ENCODE measurements at places on chromosomes 6 and 20.
A peak's percentile ranks its signal among the peaks of the same experiment; 100 is the strongest.

- DNase-seq, result no peak
These were observed 15.9 kb upstream of the ADGB start for GRCh38 chr6:146582857-146583256.

- DNase-seq, result peak; percentile 41
These were observed 726 bp upstream of the ARFGEF3 start for GRCh38 chr6:138161088-138161337.

- no peak for DNase-seq
These were observed 46.0 kb downstream of the TFAP2A start for GRCh38 chr6:10368861-10369260.

DNA sequence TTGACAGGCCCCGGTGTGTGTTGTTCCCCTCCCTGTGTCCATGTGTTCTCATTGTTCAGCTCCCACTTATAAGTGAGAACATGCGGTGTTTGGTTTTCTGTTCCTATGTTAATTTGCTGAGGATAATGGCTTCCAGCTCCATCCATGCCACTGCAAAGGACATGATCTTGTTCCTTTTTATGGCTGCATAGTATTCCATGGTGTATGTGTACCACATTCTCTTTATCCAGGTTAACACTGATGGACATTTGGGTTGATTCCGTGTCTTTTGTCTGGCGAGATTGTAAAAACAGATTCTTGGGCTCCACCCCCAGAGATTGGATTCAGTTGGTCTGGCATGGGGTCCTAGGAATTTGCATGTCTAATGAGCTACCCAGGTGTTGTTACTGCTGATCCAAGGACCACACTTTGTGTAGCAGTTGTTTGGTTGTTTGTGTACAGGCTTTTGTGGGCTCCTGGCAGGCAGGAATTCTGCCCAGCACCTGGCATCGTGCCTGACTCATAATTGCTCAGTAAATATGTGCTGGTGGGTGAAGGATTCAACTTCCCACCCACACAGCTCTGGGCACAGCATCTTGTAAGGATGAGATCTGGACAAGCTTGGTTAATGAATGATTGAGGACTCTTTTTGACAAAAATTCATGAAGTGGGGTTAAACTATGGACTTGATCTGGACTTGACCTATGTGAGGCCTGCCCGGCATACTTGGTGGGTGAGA, 5.2 kb downstream of the TOX2 start:
- DNase-seq, result no peak

- DNase-seq, result no peak
These were observed 23.2 kb downstream of the LAMA4 start for GRCh38 chr6:112231164-112231563.

GRCh38 chr6:170449835-170450753, 103.0 kb downstream of the PSMB1 start:
- DNase-seq, result no peak

- DNase-seq, result no peak
These were observed 8.9 kb downstream of the NT5E start for GRCh38 chr6:85458782-85459181.

DNA sequence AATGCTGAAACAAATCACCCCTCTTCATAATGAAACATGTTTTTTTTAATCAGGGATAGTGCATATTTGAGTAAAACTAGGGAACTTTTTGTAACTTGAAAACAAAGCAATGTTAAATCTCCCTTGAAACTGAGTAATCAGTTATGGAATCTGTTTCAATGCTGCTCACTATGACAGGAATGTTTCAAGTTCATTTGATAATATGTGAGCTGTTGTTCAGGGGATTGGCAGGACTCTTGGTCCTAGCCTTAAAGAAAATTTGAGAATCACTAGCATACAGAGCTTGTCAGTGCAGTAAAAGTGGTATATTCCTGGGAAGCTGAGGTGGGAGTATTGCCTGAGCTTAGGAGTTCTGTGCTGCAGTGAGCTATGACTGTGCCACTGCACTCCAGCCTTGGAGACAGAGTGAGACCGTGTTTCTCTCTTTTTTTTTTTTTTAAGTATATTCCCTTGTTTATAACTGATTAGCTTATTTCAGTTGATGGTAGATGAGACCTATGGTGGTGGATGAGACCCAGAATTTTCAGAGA, 21.6 kb upstream of the CALHM6 start:
- no peak for DNase-seq

- DNase-seq, result no peak
These were observed 2.1 kb downstream of the MYL9 start for GRCh38 chr20:36543184-36544133.

DNA sequence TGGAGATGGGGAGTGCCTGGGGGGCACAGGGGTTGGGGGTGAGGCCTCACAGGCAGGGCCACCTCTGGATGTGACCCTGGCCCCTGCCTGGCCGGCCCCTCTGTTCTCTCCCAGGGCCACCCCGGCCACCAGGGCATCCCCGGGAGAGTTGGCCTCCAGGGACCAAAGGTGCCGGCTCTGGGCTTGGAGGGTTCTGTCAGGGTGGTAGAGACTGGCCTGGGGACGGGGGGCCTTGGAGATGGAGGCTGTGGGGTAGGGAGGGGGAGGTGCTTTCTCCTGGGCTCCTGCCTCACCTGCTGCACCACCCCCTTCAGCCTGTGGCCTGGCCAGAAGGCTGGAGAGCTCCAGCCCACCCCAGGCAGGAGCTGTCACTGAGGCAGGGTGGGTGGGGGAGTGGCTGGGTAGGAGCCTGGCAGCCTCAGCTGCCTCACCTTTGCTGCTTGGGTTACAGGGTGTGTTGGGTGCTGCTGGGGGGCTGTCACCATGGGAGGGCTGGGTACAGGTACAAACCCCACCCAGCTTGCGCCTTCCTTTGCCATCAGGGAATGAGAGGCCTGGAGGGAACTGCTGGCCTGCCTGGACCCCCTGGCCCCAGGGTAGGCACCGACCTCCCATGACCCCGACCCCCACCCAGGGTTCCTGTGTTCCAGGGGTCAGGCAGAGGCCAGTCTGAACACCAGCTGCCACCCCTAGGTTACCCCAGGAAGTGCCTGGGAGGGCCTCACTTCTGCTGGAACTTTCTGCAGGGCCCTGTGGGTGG, 32.7 kb downstream of the COL20A1 start:
- DNase-seq, result no peak

DNA sequence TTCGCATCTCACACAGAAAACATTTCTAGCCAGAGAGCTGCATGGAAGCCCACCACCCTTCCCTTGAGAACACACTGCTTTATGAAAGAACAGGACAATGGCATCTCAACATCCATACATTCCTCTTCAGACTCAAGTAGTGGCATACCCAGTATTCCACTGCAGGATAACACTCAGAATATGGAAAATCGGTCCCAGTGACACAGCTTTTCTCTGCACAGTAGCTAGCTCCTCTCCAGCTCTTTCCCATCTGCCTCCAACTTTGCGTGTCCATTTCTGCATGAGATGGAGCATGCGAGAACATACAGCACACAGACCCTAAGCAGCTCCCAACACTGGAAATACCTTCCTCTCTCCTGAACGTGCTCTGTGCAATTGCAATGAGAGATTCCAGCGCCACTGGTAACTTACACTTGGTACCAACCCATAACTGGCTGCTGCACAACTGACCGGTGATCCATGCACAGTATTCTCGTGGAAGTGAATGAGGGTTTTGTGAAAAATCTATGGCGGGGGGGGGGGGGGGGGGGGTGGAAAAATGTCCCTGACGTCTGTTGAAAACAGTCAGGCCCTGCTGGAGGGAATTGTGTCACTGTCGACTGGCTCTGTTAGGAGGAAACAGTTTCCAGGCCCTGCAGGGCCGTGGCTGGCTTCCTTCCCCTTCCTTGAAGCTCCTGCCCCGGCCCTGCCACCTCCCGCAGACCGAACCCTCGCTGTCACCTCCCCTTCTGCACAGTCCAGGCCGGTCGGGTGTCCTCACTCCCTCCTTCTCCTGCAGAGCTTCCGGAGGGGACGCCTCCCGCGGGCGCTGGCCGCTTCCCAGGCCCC, 265.9 kb upstream of the QKI start:
- no peak for DNase-seq

DNA sequence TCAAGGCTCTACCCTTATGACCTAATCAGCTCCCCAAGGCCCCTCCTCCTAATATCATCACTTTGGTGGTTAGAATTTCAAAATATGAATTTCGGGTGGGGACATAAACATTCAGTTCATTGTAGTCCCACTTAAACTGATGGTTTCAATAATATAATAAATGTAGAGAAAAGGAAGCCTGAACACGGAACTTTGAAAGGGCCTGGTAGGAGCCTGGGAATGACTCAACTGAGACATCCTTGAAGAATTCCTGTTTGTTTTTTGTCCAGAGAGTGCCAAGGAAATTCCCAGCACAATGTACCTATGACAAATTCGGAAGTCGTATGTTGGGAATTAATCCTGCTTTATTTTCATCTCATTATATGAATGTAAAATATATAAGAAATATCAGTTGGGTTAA, 457.9 kb downstream of the PLCB1 start:
- DNase-seq, result no peak

- DNase-seq, result no peak
These were observed 1.3 kb downstream of the LY6G6C start for GRCh38 chr6:31720196-31720770.

- DNase-seq, result no peak
These were observed 48.7 kb downstream of the KCTD20 start for GRCh38 chr6:36491378-36491965.

- DNase-seq, result peak; percentile 83
These were observed 224.2 kb downstream of the NFATC2 start for GRCh38 chr20:51318058-51318949.

DNA sequence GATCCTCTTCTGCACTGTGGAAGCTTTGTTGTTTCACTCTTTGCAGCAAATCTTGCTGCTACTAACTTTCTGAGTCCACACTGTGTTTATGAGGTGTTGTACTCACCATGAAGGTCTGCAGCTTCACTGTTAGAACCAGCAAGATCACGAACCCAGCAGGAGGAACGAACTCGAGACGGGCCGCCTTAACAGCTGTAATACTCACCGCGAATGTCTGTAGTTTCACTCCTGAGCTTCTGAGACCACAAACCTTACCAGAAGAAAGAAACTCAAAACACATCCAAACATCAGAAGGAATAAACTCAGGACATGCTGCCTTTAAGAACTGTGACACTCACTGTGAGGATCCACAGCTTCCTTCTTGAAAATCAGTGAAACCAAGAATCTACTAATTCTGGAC, 48.1 kb upstream of the MBOAT1 start:
- DNase-seq, result no peak

- DNase-seq, result no peak
These were observed 752.2 kb upstream of the MARCKS start for GRCh38 chr6:113104951-113105350.

- peak; percentile 65 for DNase-seq
These were observed 110.8 kb upstream of the MLN start for GRCh38 chr6:33914645-33915044.

DNA sequence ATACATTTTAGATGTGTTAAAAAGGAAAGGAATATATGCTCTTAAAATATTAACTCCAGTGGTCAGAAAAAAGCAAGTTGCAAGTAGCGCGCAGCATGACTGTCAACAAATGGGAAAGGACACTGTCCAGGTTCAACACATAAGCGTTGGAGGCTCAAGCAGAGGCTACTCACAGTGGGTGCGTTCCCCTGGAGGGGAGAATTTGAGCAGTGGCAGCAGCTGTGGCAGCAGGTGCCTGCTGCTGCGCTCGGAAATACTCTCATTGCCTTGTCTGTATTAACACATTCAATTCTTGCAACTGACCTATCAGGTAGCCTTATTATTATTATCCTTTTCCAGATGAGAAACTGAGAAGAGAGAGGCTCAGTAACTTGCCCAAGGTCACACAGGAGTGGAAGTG, 21.9 kb upstream of the CCN6 start:
- no peak for DNase-seq

- no peak for DNase-seq
These were observed 2.2 kb upstream of the MAPK13 start for GRCh38 chr6:36128073-36128472.

- no peak for DNase-seq
These were observed 38.9 kb upstream of the THBS2 start for GRCh38 chr6:169292338-169293124.

- no peak for DNase-seq
These were observed 19.4 kb downstream of the PTPRK start for GRCh38 chr6:128500749-128501600.

DNA sequence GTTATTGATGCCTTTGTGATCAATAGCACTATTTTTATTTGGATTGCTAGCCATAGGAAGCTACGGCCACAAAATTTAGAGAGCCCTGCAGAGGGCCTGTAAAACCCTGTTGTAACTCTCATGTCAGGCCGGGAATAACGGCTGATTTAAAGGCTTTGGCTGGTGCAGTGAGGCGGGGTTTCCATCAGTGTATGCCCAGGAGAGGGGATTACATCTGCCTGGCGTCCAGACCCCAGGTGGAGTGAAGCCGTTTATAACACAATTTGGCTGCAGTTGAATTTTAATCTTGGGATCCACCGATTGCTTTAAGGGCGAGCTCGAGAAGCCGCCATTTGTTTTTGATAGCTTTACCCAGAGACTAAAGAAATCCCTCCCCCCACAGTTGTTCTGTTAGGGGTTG, 29.1 kb upstream of the APCDD1L start:
- DNase-seq, result no peak

- peak; percentile 82 for DNase-seq
These were observed 534.7 kb upstream of the JARID2 start for GRCh38 chr6:14711056-14711703.

DNA sequence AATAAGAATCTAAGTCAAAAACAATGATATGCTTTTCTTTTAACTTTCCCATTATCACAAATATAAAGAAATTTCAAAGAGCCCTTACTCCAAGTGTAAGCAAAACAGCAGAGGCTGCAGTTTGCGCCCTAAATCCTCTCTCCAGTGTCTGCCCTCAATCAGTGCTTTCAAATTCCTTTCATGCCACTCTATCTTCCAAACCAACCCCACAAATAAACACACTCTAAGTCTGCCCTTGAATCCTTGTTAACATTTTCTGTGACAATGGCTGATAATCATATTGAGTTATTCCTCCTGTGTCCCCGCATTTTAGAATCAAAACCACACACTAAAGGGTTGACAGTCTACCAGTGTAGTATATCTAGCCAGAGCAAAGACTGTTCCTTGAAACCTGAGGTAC, 317.9 kb upstream of the MARCKS start:
- DNase-seq, result no peak

- no peak for DNase-seq
These were observed 54.3 kb upstream of the TRERF1 start for GRCh38 chr6:42506070-42506469.

GRCh38 chr6:154399097-154399496, 42.5 kb upstream of the IPCEF1 start:
- DNase-seq, result no peak

- DNase-seq, result no peak
These were observed 2.4 kb upstream of the GCLC start for GRCh38 chr6:53547166-53547810.

- DNase-seq, result no peak
These were observed 1719.9 kb downstream of the GRIK2 start for GRCh38 chr6:103113416-103113815.

All from activated CD4-positive, alpha-beta T cell treated with anti-CD3 and anti-CD28 coated beads for 36 hours (primary cell).